ENCODE measurements at places on chromosomes 7 and 10.

GRCh38 chr7:120793213-120793936 lies 64.6 kb downstream of the TSPAN12 start:
- DNase-seq: no peak

DNA sequence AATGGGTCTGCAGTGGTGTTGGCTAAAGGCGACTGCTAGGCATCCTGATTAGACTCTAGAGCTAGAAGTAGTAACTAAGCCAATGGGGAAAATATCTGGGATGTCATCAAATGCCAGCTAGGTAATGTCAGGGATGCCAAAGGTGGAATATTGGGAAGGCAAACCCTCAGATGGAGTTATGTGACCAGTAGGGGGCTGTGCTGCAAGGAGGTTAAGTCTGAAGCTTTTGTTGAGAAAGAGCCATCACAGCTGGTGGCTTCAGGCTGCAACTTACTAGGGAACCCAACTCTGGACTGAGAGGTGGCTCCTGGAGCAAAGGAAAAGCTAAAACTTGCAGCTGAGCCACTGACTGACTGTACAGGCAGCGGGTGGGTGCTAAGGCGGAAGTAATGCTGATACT lies 576.9 kb upstream of the GHITM start:
- no peak for DNase-seq

DNA sequence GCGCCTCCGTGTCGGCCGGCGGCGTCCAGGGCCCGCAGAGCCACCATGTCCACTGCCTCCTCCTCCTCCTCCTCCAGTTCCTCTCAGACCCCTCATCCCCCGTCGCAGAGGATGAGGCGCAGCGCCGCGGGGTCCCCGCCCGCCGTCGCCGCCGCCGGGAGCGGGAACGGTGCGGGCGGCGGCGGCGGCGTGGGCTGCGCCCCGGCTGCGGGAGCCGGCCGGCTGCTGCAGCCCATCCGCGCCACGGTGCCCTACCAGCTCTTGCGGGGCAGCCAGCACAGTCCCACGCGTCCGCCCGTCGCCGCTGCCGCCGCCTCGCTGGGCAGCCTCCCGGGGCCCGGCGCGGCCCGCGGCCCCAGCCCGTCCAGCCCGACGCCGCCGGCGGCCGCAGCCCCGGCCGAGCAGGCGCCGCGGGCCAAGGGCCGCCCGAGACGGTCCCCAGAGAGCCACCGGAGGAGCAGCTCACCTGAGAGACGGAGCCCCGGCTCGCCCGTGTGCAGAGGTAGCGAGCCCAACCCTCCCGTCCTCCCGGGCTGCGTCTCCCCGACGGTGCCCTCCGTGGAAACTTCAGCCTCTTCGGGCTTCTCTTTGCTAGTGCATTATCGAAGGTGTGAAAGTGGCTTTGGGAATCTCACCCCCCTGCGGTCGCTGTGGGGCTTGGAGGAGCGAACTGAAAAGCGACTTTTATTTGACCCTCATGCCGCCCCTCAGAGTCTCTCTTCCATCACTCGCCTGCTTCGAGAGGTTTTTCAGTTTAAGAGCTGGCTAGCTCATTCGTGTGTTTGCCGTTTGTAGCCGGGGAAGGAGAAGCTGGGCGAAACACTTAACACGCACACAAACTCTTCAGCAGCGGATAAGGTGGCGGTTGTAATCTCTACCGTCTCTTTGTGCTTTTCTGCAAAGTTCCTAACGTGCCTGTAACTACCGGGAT lies 975 bp downstream of the GLCCI1 start:
- DNase-seq: peak; percentile 42

DNA sequence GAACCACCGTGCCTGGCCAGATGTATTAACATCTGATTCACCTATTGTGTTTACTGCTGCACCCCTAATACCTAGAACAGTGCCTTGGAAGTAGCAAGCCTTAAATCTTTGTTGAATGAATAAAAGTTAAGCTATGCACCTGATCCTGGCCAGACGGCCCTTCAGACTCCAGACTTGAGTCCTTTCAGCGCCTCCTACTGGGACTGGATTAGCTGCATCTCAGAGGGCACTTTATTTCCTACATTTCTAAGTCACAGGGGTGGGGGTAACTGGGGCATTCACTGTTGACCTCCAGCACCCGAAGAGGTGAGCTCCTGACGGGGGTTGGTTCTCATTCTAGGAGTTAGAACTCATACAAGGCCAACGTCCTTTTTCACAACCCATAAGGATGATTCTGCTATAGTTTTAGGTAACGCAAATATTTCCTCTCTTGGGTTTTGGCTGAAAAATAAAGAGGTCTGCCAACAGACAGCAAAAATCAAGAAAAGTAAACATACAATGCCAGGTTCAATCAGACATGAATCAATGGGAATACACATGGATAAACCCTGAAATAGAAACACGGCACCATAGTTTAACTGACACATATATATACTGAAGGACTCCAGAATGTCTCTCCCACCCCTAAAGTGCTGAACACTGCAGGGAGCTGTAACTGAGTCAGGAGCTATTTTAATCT lies 48.0 kb upstream of the DLG5 start:
- DNase-seq: no peak

DNA sequence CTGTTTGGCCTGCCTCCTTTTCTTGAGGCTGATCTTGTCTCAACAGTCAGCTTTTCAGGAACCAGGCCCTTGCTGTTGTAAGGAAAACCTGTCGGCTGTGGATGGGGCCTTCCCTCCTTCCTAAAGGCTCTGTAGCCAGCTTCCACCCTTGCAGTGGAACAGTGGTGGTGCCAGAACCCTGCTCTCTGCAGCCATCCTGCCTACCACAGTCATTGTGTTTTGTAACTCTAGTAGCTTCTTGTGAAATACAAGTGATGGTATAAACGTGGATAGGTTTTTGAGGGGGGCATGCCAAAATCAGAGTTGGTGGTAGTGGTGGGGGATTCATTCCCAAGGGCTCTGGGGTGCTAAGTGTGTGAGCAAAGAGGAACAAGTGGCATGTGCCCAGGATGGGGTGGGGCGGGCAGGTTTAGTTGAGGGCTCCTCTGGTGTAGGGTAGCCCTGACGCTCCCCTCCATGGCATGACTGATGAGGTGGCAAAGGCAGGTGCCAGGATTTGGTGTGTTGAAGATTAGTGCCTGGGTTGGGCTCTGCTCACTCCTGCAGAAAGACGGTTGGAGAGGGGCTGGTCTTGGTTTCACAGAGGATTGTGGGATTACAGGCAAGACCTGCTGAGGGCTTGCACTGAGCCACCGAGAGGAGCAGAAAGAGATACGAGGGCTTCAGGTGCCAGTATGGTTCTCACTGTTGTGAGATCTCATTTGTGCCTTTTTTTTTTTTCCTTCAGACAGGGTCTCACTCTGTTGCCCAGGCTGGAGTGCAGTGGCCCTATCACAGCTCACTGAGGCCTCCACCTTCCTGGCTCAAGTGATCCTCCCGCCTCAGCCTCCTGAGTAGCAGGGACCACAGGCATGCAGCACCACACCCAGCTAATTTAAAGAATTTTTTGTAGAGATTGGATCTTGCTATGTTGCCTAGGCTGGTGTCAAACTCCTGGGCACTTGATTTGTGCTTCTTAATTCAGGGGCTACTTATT lies 7.4 kb downstream of the TSPAN14 start:
- no peak for DNase-seq

GRCh38 chr10:110710621-110711020 lies 66.5 kb downstream of the RBM20 start:
- DNase-seq: no peak

DNA sequence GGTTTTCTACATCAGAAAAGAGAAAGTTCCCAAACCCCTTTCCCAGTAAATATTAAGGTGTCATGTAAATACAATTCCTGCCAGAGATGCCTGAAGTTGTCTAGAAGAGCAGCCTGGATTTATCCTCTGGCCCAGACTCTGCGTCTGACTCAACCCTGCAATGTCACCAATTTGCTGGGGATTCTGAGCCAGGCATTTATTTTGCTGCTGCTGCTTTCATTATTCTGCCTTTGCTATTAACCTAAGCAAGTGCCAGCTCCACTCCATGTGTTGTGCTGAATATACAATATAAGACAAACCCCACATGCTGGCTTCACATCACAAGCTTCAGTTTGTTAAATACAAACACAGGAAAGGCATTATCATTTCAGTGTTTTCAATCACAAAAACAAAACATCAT lies 59.1 kb downstream of the ELAPOR2 start:
- DNase-seq: no peak

DNA sequence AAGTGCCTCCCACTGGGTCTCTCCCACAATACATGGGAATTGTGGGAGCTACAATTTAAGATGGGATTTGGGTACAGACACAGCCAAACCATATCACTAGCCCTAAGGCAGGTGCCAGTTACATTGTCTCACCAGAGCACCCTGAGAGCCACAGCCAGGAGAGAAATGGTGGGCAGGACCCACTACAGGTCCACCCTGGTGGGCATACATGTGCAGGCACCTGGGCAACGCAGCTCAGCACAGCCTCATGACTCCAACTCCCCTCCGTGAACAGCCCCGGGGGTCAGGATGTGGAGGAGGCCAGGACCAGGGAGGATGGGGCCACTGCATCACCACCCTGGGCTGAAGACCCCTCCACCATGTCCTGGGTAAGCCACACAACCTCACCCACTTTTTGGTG lies 205.7 kb downstream of the PTPRN2 start:
- no peak for DNase-seq

GRCh38 chr7:130650611-130651120 lies 17.9 kb downstream of the COPG2 start:
- no peak for DNase-seq

DNA sequence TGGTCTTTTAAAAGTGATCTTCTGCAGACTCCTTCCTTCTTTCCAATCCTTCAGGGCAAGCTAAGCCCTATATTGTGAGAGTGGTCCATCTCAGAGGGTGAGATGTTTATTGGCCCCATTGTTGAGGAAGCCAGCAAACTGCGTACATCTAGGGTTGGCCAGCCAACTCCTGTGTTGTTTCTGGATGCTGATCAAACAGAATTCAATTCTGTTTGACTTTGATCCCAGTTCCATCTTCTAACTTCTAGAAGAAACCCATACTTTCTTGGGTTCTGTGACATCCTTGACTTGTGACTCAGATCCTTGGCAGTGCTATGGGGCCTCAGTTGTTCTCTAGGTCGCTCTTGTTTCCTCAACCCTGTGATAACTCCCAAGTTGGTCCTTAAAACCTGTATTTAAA lies 116.2 kb downstream of the LSMEM1 start:
- DNase-seq: no peak

DNA sequence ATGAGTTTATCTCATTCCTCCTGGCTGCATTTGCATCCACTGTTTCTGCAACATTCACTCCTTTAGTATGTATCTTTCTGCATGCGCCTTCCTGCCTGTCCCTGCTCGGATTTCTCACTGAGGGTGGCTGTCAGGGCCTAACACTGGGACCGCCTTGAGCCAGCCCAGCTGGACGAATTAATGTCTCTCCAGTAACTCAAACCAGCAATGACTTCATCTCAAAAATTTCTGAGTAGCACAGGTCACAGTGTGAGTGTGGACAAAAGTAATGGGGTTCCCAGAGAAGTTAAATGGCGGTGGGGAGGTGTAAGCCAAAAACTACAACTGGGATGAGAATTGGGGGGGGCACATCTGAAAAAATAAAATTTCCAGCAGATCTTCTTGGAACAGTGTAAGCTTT lies 444.0 kb upstream of the MGMT start:
- DNase-seq: no peak

- no peak for DNase-seq
These were observed 1.9 kb upstream of the GPER1 start for GRCh38 chr7:1085910-1086421.

- DNase-seq: no peak
These were observed 18.3 kb downstream of the NOD1 start for GRCh38 chr7:30460246-30460633.

DNA sequence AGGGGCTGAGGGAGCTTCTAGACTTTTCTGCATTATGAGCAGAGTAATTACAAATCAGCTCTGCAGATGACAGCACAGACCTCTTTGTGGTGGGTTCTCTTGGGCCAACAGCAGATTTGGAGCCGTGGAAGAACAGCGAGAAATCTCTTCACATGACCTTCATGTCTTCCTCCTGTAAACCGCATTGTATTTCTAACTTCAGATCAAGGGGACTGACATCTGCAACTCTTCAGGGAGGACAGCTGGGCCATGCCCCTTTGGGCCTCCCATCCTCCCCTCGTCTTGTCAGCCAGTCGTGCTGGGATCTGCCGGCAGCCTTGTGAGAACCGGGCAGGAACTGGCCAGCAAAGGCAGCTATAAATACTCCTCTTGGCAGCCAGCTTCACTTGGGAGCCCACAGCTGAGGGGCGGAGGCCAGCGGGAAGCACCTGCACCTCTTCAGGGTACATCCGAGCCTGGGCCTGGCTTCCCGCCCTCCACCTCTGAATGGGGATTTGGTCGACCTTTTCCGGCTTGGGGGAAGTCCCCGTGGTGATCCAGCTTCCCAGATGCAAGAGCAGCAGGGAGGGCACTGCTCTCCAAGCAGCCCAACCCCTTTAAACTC lies 54.7 kb downstream of the STEAP1B start:
- DNase-seq: peak; percentile 9

- no peak for DNase-seq
These were observed 5.7 kb upstream of the VIM start for GRCh38 chr10:17222329-17222728.

DNA sequence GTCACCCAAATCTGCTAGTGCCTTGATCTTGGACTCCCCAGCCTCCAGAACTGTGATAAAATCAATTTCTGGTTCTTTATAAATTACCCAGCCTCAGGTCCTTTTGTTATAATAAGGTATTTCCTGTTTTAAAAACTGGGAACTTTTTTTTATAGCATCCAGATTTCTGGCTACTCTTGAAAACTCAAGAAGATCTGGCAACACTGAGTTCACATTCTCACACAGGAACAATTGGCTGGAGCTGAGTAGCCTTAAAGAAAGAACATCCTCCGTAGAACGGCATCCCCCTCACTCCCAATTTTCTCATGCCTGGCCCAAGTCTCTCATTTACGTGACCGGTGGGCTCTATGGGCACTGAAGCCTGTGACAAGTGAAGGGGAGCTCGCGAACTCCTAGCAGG lies 47.1 kb downstream of the SLC35G1 start:
- no peak for DNase-seq

- DNase-seq: no peak
These were observed 133.1 kb downstream of the SVIL start for GRCh38 chr10:29501692-29502091.

DNA sequence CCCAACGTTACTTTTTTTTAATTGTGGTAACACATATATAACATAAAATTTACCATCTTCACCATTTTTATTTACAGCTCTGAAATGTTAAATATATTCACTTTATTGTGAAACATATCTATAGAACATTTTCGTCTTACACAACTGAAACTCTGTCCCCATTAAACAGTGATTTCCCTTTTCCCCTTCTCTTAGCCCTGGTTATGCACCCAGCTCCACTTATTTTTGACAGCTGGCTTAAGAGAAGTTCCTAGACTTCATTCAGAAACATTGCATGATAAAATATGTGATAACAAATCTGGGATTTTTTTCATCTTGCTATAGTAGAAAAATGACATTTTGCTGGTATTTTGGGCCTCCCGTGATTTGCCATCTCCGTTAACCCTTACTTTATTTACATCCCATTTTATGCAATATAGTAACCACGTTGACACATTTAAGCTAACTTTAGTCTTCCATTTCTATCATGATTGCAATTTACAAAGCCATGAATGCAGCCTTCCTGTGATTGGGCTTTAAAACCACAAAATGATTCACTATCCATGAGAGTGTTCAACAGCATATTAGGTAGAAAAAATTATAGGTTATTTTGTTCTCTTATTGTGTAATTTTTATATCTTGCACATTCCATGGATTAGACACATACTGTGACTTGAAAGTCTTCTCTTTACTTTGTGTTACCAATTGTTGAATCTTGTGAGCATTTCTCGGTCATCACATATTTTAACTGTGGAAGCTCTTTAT lies 139.6 kb downstream of the SND1 start:
- DNase-seq: no peak
